Stimulated activated naive CD4-positive, alpha-beta T cell (primary cell): ENCODE measurements at places on chromosomes 4 and X.

- DNase-seq, result no peak
Measured at GRCh38 chrX:8969378-8969777, 64.5 kb downstream of the FAM9B start.

- DNase-seq, result no peak
Measured at GRCh38 chr4:106165351-106166010, 150.5 kb downstream of the TBCK start.

DNA sequence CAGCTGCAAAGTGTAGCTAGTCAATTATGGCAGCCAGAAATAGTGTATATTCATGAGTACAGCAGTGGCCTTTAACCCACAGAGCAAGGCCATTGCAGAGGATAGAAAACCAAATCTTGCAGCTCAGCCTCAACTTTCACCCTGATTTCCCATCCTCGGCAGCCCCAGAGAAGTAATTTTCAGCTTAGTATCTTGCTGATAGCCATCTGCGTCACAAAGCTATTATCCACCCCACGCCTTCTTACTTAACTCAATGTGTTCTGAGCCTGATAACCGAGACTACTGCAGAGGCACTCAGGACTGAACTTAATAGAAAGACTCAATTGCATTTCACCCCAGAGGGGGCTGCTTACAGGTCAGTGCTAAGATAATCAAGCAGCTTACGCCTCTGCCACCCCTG is 174.5 kb upstream of the MAOA start:
- no peak for DNase-seq

GRCh38 chr4:102447413-102447812 is 53.7 kb upstream of the NFKB1 start:
- no peak for DNase-seq

DNA sequence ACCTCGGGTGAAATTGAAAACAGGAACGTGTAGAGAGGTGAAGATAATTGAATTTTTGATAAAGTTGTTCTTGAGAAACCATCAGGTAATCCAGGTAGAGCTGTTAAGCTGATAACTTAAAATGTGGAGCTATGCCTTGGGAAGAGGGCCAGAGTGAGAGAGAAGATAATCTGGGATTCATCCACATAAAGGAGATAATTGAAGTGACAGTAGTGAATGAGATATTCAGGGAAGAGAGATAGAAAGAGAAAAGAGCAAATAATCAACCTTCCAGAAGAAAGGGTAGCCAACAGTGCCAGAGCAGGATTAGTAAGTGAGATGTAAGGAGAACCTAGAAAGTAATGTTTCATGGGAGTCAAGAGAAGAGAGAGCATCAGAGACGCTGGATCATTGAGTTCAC is 297.6 kb downstream of the PACRGL start:
- DNase-seq, result no peak

- DNase-seq, result no peak
Measured at GRCh38 chr4:144340931-144341330, 200.4 kb upstream of the GYPA start.

- DNase-seq, result no peak
Measured at GRCh38 chr4:105002278-105002677, 144.4 kb upstream of the TET2 start.

DNA sequence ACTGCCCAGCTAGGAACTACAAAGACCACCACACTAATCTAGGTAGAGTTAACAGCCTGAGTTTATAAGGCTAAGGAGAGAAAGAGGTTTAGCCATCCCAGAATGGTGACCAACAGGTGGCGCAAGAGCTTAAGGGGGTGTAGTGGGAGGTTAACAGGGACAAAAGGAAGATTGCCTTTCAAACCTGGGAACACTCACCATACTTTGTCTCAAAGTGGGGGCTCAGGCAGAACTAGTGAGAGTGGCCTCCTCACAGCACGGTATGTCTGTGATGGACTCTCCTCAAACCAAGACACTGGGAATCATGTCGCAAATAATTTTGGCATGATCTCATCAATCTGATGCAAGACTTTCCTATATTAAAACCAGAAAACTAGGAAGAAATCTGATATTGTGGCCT is 23.4 kb downstream of the CCNI start:
- peak; percentile 30 for DNase-seq

DNA sequence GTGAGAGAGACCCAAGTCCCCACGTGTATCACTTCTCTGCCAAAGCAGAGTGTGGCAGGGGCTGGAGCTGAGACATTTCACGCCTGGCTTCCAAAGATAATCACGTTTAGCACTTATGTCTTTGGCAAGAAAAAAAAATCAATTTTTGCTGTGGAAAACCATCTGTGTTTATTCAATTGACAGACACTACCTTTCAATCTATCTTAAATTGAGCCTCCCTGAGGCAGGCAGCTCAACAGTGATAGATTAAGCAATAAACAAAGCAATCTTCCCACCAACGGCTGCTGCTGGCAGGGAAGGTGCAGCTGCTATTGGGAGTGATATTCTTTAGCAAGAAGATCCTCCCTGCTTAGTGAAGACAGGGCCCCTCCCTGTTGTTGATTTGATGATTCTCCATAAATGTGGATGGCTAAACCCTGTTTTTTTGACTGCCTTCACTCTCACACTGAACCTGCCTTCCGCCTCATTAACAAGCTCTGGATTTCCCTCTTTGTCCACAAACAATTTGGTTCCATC is 11.6 kb upstream of the MAGEB17 start:
- DNase-seq, result no peak

- no peak for DNase-seq
Measured at GRCh38 chr4:80045786-80046185, 27.2 kb downstream of the ANTXR2 start.

- DNase-seq, result no peak
Measured at GRCh38 chrX:15465896-15466651, 27.1 kb downstream of the PIR start.

DNA sequence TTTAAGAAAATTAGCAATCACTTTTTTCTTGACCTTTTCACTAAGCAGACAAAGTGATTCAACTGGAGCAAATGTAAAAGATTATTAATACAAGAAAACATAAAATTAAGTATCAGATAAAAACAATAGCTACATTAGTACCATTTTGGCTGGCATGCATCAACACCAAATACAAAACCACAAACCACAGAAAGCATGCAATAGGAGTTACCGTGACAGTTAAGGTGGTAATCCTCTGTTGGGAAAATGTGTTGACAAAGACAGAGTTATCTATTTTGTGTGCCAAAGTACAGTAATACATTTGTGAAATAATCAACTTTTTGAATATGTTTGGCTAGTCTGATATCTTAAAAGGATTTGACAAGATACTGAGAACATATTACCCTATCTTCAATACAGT is 89.8 kb upstream of the ETNPPL start:
- peak; percentile 7 for DNase-seq

- DNase-seq, result no peak
Measured at GRCh38 chrX:68186552-68187262, 246.6 kb downstream of the OPHN1 start.

DNA sequence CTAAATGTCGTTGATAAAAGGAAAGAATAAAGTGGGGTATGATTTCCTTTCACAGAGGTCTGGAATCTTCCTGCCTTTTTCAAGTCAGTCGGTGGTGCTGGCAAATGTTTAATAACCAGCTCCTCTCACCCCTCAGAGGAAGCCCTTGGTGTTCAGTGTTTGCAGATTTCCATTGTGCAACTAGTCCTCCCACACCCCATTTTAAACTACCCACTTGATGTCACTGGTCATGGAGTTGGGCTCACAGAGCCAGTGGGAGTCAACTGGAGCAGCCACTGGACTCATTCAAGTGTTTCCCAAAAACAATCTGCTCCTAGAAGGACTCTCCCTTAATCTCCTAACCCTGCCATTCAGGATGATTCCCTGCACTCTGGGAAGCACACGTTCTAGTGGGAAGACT is 149.2 kb downstream of the PTTG2 start:
- DNase-seq, result no peak

- no peak for DNase-seq
Measured at GRCh38 chrX:18203631-18204030, 17.1 kb downstream of the BEND2 start.

- no peak for DNase-seq
Measured at GRCh38 chrX:129665916-129666644, 11.3 kb upstream of the APLN start.

DNA sequence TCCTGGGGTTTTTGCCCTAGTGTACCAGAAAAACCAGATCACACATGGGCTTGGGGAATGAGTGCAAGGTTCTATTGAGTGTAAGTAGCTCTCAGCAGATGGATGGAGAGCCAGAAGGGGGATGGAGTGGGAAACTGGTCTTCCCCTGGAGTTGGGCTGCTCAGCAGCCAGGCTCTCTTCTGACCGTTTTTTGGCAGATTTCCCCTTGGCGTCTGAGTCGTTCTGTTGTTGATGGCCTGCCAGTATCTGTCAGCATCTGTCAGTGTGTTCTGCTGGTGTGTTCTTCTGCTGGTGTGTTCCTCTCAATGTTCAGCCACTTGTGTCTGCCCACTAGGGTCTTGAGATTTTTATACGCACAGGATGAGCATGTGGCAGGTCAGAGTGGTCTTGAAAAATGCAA is 633.9 kb upstream of the CPEB2 start:
- DNase-seq, result no peak

DNA sequence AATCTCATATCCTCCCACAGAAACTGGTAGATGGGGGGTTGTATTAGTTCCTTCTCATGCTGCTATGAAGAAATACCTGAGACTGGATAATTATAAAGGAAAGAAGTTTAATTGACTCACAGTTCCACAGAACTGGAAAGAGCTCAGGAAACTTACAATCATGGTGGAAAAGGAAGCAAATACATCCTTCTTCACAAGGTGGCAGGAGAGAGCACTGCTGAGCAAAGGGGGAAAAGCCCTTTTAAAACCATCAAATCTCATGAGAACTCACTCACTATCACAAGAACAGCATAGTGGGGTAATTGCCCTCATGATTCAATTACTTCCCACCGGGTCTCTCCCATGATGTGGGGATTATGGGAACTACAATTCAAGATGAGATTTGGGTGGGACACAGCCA is 250.5 kb upstream of the GPRIN3 start:
- DNase-seq, result no peak

DNA sequence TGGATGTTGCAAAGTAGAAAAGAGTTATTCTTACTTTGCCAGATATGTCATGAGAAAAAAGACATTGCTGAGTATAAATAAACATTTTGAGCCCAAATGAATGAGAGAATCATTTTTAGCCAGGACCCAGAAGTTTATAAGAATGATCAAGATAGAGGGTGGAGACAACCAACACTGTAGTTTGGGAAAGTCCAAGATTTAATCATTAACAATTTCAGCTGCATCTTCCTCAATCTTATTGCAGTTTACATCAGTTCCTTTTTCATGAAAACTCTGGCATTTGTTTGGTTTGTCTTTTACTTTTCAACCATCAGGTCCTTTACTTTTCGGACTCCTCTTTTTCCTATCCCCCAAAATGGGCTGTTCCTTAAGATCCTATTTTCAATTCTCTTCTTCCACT is 645.9 kb downstream of the ANKRD50 start:
- DNase-seq, result no peak

GRCh38 chrX:77519765-77520164 is 72.6 kb downstream of the FGF16 start:
- no peak for DNase-seq

DNA sequence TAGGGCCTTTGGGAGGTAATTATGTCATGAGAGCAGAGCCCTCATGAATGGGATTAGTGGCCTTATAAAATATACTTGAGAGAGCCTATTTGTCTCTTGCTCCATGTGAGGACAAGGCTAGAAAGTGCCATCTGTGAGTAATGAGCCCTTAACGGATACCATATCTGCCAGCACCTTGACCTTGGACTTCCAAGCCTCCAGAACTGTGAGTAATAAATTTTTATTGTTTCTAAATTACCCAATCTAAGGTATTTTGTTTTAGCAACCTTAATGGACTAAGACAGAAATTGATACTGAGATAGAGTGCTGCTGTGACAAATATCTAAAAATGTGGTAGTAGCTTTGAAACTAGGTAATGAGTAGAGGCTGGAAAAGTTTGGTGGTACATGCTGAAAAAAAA is 285.0 kb upstream of the DIPK2B start:
- DNase-seq, result no peak

GRCh38 chr4:42954963-42955669 is 62.6 kb downstream of the GRXCR1 start:
- DNase-seq, result no peak

DNA sequence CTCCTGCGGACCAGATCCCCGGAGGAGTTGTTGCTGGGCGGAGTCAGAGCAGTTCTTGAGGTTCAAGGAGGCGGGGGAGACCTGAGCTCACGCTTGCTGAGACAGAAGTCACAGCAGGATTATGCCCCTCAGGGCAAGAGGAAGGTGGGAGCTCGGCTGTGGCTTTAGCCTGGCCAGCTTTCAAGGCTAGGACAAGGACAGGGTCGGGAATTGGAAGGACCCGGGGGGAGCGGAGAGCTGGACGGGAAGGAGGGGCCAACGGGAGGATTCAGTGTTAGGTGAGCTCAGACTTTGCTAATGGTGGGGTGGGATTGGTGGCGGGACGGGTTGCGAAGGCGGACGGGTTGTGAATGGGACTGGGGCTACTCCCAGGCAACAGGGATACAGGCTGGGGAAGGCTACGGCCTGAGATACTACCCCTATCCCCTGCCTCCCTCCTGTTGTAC is at the start of gene RIBC1:
Gene RIBC1 (plus strand): TSS at position 13 of the 446 bp plus-strand sequence. CDS start 3,404 bp downstream, outside the sequence.
- DNase-seq, result no peak

DNA sequence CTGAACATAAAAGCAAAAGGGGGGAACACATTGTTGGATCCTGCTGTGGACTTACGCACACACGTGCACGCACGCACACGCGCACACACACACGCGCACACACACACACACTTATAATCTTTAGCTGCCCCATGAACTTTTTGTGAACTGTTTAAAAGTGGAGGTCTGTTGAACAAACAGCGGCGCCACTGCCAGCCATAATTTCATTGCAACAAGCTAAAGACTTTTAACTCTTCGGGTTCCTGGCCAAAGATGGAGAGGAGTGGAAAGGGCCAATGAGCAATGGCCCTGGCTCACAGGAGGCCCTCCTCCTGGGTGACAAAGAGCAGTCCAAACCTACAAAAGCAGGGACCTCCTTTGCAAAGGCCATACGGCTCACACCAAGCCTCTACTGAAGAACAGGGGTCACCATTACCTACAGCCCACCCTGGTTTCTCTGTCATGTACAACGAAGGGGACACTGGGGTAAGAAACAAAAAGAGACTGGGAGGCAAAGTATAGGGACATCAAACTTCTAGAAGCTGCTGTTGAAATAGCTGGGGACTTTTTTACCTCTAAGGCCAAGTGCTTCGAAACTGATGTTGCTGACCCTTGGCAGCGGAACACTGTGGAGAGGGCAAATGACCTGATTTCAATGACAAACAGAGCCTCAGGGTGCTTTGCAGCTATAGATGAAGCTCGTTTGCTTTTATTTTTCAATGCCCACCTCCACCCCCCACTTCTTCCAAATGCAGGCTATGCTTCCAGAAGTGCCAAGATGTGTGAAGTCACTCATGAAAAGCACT is 16.7 kb downstream of the BCOR start:
- DNase-seq, result no peak

GRCh38 chr4:88981556-88981955 is 75.4 kb downstream of the FAM13A start:
- no peak for DNase-seq

GRCh38 chrX:13647709-13648212 is 5.2 kb upstream of the TCEANC start:
- no peak for DNase-seq

DNA sequence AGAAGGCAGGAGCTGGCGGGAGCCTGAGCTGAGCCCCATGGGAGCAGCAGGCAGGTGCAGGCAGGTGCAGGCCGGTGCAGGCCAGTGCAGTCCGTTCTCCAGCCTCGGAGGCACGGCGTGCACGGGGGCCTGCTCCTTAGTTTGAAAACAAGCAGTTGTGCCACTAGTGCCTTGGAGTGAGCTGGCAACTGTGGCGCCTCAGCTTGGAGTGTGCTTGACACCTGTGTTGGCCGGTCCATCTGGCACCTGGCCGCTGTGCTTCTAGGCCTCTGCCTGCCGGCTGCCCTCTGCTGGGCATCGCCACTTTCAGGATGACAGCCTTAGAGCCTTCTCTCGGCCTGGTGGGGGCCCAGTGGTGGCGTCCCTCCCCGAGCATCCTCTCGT is 47.9 kb downstream of the RGS12 start:
- DNase-seq, result no peak
